Esophagus (tissue), 2 donors: ENCODE measurements at places on chromosomes 11 and 22. TPM values are rescaled to one million over a fixed set of nuclear protein-coding genes. Genes with fewer than 3 reads are reported as not detected.

Gene SLC22A8
- not detected for polyA plus RNA-seq

Gene BIRC2
- polyA plus RNA-seq = 11.1 TPM

Gene OR8G5
- not detected for polyA plus RNA-seq

Gene PHOX2A
- not detected for polyA plus RNA-seq

Gene OTOG
- not detected for polyA plus RNA-seq

Gene RIBC2
- polyA plus RNA-seq = 1.5 TPM

Gene ANO9
- 40.4 TPM for polyA plus RNA-seq

Gene SCGB1A1
- 4.8 TPM for polyA plus RNA-seq

Gene P2RX6
- polyA plus RNA-seq = 0.29 TPM

Gene C11orf65
- polyA plus RNA-seq = 0.16 TPM

Gene SYT13
- polyA plus RNA-seq = 0.02 TPM

Gene NEFH
- 0.16 TPM for polyA plus RNA-seq

Gene KCNC1
- polyA plus RNA-seq = 0.01 TPM

Gene CBX6
- 8.5 TPM for polyA plus RNA-seq

Gene TRIM48
- not detected for polyA plus RNA-seq
